NCI-H1048 (cell line): ENCODE measurements at places on chromosomes 5 and 9.
A peak's percentile ranks its signal among the peaks of the same experiment; 100 is the strongest.

DNA sequence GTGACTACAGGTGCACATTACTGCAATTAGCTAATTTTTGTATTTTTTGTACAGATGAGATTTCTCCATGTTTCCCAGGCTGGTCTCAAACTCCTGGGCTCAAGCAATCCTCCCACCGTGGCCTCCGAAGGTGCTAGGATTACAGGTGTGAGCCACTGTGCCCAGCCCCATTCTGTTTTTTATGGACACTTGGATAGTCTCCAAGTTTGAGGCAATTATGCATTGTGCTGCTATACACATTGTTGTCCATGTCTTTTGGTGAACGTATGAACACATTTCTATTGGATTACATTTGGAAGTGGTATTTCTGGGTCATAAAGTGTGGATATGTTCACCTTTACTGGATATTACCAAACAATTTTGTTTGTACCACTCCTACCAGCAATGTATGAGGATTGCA, 22.4 kb upstream of the PLPP1 start:
- no peak for DNase-seq

DNA sequence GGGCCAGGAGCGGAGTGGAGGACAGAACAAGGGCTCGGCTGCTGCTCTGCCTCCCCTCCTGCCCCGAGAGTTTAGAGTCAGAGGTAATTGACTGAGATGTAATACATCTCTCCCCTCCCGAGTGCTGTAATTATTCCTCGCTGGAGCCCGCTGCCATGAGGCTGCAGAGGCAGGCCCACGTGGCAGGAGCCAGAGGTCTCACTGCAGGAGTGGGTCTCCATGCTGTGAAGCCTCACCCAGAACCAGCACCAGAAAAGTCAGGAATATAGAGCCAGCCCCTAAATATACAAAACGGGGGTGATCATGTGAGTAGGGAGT, 2.5 kb downstream of the FAM163B start:
- no peak for DNase-seq

GRCh38 chr5:178377583-178378270, 145.1 kb upstream of the PHYKPL start:
- DNase-seq = no peak

DNA sequence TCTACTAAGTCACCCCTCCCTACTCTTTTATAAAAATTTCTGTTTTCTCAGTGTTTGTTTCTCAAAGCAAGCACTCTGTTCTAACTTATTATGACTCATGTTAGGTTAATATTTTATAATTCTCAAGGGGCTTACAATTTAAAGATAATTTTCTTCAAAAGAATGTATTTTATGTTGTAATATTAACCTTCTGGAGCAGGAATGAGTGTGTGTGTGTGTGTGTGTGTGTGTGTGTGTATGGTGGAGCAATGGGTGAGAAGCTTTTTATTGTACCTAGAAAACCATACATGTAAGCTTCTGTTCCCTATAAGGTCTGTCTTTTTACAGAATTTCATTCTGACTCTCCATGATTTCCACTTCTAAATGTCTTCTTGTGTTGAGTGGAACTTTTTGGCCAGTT, 63.0 kb downstream of the PBX3 start:
- DNase-seq = no peak

DNA sequence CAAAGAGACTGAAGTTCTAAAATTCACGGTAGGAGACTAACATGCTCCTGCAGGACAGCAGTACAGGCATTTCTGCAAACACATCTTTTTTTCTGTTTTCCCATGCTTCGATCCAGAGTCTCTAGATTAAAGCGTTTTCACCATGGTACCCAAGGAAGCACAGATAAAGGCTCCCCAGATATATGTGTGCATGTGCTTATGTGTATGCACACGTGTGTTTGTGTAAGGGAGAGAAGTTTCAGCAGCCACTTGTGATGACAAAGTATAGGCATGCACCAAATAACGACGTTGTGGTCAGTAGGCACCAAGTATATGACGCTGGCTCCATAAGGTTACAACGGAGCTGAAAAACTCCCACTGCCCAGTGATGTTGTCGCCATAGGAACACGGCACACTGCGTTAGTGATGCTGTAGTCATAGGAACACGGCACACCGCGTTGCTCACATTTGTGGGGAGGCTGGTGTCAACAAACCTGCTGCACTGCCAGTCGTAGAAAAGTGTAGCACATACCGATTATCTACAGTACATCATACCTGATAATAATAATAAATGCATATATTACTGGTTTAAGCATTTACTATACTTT, 21.7 kb downstream of the MED10 start:
- no peak for DNase-seq

DNA sequence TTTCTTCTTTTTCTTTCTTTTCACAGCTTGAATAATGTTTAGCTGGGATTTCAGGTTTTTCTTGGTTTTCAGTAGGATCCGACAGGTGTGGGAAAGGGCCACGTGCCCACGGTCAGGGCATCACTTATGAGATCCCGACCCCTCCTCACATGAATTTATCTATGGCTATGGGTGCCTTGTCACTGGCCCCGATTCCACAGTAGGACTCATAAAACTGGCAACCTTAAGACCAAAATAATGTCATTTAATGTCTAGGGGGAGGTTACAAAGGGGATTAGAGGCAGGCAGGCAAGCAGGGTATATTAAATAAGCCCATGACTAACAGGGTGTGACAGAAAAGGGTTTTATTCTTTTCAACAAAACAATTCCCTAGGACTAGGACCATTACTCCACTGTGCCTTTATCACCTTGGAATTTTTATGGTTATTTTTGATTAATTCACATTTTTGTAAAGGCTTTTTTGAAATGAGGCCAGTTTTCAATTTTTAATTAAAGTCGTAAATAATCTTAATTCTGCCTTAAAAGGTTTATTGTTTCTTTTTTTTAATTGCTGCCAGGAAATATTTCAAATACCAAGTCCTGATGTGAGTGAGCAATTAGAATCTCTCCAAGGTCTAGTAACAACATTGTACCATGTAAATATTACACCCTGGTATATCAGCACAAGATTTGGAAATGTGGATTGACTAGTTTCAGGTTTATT, 370.4 kb downstream of the GLIS3 start:
- peak; percentile 79 for DNase-seq

- DNase-seq = no peak
Measured at GRCh38 chr5:19802686-19803085, 185.3 kb downstream of the CDH18 start.

DNA sequence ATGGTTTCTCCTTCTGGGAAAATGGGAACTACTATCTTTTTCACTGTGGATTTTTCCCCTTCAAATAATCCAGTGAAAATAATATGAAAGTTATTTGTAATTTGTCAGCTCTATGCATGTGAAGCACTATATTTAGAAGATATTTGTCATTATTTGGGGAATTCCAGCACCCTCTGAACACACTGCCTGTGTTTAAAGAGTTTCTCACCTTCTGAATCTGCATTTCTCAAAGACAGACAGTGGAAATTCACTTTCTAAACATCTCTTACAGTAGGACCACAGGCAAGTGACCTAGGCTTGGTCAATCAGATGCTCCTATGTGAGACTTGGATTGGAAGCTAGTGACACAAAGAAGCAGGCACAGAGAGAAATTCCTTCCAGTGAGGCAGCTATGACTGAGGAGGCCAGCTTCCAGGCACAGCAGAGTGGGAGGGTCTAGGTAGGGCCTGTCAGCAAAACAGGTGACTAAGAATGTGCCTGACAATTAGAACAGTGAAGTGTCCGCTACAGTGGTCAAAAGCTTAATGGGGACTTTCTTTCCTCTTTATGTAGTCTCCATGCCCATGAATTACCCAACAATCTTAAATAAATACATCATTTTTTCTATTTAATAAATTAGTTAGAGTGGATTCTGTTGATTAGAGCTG, 167.2 kb downstream of the HMHB1 start:
- no peak for DNase-seq

GRCh38 chr9:78714576-78714975, 417.7 kb downstream of the PSAT1 start:
- no peak for DNase-seq

DNA sequence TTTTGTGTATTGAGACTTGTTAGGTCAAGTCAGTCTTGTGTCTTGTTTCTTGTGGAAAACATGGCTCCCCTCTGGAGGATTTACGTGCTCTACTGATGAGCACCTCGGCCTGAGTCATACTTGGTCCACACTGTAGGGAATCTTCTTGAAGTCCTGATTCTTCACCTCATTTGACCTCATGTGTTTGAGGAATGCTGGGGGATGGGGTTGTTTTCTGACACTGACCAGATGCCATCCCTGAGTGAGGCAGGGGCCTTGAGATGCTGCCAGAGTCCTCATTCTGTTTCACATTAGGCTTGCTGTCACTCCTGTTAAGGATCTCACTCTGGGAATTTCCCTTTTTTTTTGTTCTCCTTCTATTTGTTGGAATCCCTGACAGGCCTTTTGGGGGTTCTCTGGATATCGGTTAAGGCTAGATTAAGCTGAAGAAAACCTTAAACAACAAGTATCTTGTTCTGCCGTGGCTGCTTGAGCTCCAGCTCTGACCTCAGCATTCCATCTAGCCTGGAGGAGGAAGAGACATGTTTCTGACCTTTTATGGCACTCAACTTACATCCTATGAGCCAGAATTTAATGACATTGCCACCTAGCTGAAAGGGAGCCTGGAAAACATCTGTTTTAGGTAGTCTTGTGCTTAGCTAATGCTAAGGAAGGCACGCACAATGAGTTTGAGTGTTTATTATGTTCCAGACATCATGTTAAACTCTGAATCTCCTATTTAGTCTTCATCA, 20.6 kb downstream of the TCOF1 start:
- DNase-seq = no peak

DNA sequence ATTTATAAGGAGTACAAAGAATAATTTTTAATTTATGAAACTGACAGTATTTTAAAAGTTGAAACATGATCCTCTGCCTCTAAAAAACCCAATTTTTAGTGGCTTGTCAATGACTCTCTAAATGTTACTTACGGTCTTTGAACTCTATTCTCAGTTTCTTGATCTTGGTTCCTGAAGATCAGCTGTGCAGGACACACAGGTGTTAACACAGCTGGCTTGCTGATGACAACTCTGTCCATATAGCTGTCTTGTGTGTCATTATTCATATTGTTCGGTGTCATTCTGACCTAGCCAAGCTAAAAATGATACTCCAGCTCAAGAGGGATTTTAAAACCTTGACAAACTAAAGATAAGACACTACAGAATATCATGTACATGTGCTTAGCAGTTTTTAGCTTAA, 314.5 kb downstream of the CCDC171 start:
- no peak for DNase-seq

- DNase-seq = no peak
Measured at GRCh38 chr5:64165160-64165499, 513 bp upstream of the RNF180 start.

DNA sequence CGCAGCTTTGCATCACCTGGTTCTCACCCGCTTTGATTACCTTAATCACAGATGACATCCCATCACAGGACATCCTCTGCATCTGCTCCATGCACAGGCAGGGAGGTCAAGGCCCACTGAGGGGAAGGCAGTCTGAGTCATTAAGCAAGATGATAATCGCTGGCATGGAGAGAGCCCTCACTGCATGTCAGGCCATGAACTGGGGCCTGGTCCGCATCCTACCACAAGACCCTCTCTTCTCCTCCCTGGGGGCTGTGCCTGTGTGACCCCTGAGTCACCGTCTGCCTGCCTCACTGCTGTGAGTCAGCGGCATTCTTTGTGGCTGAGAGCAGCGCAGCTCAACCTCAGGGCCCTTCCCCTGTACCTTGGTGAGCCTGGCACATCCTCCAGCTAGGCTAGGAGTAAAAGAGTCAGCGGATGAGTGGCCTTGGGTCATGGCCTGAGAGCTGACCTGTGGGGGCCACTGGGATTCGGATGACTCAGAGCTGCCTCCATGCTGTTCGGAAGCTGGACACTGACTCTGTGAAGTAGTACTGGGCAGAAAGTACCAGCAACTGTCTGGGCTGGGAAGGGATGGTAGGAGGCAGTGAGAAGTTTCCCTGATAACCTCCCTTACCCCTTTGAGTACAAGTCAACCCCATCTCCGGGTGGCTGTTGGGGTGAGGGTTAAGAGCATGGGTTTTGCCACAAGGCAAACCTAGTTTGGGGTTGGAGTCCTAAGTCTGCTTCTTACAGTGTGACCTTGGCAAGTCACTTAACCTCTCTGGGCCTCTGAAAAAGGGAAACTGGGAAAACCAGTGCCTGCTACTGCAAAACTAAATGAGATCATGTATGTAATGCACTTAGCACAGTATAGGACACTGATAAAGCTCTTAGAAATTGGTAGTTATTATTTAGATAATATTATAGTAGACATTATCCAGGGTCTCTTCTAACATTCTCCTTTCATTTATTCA, 14.6 kb upstream of the ARSI start:
- no peak for DNase-seq

- DNase-seq = no peak
Measured at GRCh38 chr5:14781106-14781505, 90.5 kb downstream of the ANKH start.

GRCh38 chr5:77641963-77642737, 3.6 kb upstream of the OTP start:
- no peak for DNase-seq

GRCh38 chr9:136700304-136700703, 12.1 kb upstream of the DIPK1B start:
- no peak for DNase-seq

- DNase-seq = no peak
Measured at GRCh38 chr5:143262393-143263174, 140.9 kb downstream of the NR3C1 start.

DNA sequence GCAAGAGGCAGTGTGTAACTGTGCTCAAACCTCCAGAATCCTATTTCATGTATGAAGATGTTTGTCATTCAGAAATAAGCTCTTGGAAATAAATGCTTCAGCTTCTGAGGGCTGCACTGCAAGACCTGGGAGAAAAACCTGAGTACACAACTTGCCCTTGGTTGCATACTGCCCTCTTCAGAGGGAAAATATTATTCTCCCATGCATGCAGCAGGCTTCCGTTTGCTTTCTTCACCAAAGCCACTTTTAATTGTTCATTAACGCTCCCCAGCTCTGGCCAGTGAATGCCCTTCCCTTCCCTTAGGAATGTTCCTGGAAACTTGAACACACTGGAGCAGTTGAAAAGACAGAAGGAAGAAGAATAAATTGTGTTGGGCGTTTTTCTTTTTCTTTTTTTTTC, 2.5 kb upstream of the WHRN start:
- no peak for DNase-seq

DNA sequence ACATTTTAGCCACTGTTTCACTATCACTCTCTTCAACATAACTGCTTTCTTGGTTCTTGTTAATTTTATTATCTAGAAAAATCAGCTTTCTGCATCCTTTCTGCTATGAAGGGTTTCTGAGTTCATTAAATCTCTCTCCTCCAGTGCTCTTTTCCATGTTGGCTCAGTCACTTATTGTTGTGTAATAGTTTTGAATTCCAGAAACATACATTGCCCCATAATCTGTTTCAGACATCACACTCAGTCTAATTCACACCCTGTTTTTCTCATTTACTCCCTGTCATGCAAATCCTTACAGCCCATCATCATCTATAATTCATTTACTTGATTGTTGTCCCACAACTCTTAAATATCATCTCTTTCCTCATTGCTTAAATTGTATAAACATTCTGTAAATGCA, 176.1 kb upstream of the CDH12 start:
- DNase-seq = no peak

DNA sequence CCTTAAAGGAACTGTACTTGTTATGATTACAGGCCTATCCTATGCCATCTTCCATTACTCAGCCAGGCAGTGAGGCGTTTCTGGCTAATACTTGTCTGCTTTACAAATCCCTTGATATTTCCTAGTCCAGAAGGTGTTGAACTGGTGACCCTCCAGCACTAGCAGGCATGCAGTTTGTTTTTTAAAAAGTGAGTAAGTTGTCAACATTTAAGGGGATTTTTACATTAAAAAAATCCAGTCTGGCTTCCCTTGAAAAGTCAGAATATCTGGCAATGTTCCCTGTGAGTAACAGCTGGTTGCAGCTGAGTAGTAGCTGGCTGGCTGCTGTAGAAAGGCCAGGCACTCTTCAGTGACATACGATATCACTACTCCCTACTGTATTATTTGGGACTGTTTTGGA, 21.8 kb downstream of the GRIN3A start:
- no peak for DNase-seq
